ENCODE measurements at places on chromosomes 3 and 15.

DNA sequence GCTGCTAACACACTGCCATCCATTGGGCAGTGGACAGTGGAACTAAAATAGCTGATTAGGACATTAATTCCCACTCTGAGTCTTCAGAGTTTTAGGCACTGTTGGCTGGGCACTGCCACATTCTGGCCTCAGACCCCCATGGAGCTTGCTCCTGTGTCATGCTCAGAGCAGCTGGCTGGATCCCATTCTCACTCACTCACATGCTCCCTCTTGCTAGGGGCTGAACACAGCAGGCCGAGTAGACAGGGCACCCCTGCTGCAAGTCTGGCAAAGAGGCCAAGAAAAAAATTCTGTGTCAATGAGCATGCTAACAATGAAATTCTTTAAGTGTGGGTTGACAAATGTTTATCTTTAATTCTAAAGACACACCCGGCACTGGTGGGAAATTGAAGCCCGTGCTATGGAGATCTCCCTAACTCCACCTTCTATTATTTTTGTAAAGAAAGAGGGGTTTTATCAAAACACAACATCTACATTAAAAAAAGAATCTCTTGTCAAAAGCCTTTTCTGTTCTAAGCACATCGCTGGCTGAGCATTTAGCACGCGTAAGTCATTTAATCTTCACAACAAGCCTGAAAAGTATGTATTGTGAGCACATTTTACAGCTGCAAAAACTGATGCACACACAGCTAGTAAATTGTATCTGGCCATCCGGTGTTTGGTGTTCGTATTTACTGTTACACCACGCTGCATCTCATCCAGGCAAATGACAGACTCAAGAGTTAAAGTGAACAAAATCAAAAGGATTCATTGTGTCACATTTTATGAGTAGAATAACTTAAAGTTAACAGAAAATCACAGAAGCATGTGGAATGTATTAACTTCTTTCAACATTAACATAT, 362.1 kb downstream of the PLOD2 start:
- no peak for DNase-seq

DNA sequence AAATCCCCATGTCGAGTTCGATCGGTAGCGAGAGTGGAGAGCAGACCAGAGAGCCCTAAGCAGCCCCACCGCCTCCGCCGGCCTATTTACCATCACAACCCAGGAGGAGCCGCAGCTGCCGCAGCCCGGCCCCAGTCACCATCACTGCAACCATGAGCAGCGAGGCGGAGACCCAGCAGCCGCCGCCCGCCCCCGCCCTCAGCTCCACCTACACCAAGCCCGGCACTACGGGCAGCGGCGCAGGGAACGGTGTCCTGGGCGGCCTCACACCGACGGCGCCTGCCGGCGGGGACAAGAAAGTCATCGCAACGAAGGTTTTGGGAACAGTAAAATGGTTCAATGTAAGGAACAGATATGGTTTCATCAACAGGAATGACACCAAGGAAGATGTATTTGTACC, 89.5 kb upstream of the TPM1 start:
- DNase-seq, result no peak

DNA sequence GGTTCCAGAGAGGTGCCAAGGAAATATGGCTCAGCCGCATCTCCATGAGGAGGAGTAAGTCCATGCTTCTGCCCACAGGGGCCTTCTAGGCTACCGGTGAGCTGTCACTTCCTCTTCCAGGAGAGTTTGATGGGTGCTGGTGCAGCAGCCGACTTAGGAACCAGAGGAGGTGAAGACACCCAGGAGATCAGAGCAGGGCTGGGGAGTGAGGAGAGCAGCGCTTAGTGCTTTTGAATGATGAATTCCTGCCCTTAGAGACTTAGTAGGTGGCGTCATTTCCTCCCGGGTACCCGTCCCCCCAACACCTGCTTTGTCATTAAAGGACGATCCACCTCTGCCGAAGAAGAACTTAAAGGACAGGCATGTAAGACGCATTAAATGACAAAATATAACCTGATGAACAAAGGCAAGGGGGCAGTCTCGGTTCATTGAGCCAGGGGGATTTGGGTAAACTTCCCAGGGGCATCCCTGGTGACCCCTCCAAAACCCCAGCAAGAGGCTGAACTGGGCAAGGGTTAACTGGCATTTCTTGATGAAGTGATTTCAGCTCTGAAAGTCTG, 67.6 kb downstream of the HES1 start:
- DNase-seq, result no peak

- DNase-seq, result no peak
Observed at GRCh38 chr3:49570028-49570654, 15.9 kb downstream of the BSN start.

GRCh38 chr15:96343113-96344059, 12.9 kb downstream of the NR2F2 start:
- DNase-seq, result no peak

DNA sequence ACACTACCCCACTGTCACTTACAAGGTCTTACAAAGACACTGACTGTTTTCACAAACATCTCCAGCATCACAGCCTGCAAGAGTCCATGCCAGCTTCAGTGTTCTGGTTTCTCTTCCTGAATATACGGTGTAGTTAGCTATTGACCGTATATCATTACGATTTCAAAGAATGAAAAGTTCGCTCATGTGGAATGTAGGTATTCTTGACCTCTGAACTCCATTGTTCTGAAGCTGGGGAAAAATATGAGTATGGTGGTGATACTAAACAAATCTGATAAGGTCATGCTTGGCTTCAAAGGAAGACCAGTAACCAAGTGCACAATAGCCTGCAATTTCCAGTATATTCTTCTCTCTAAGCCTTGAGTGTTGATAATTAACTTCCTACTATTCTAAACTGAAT, 315.7 kb upstream of the WNT5A start:
- DNase-seq, result no peak

- DNase-seq, result no peak
Observed at GRCh38 chr15:63073497-63074172, 31.1 kb downstream of the TPM1 start.

GRCh38 chr15:56919609-56920366, 1.3 kb downstream of the TCF12 start:
- peak; percentile 79 for DNase-seq

GRCh38 chr15:52462806-52463360, 65.8 kb downstream of the MYO5A start:
- DNase-seq, result no peak

DNA sequence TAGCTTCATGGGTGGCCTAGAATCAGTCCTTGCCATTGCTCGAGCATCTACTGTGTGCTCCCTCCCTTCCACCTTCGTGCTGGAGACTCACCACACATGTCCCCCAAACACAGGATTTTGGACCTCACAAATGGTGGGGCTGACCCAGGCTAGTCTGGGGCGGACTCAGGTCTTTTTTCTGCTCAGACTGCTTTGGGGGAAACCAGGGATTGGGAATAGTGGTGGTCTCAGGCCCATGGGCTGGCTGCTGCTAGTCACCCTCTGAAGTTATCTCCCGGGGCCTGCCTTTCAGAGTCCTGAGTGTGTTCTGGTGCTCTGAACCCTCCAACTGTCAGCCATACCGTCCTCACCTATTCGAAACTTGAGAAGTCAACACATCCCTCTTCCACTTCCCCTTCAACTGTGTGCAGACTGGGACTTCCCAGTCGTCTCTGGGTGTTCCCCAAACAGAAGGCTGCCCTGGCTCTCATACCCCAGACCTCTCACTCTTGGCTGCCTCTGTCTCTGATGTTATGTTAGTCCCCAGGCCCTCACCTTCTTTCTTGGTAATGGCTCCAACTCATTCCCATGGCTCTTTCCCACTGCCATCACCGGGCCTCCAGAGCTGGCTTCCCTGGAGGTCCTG, 46.0 kb downstream of the PPCDC start:
- no peak for DNase-seq

DNA sequence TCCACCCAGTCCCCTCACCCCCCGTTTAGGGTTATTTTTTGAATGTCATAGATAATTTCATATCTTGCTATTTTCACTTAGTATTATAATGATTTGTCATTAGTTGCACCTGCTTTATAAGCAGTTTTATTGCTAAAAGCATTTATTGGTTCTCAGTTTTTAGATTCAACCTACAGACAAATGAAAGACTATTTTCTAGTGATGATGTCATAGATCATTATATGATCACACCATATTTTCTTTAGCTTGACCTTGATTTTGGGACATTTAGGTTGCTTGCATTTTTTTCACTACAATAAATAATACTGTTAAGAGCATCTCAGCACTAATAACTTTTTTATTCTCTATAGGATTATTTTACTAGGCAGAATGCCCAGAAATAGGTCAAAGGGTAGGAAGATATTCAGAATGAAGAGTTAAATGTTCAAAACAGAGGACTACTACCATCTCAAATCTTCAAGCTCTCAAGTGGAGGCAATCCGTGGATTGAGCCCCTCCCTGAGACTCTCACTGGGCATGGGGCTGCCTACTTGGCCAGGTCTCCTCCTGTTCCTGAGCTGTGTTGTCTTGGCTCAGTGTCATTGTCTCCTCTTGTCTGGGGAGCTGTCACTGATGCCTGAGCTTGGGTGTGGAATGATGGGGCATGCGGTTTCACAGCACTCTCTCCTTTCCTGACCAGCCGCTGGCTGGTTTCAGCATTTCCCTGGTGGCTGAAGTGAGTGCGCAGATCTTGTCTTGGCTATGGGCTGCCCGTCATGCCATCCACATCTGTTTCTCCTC, 28.4 kb downstream of the CHCHD6 start:
- no peak for DNase-seq

GRCh38 chr3:94004301-94004910, 24.0 kb downstream of the STX19 start:
- DNase-seq, result no peak

- DNase-seq, result no peak
Observed at GRCh38 chr15:71505962-71506361, 304.4 kb upstream of the NR2E3 start.

DNA sequence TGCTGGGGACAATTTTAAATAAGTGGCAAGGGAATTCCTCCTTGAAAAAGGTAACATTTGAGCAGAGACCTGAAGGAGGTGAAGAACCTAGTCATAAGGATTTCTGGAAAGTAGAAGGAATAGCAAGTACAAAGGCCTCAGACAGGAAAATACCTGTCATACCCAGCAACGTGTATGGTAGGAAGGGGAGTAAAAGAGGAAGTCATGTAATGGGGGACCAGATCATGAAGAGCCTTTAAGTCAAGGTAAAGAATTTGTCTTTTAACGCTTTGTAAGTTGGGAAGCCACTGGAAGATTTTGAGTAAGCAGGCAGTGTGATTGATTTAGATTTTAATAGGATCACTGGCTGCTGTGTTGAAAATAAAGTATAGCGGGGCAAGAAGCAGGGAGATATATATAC, 43.4 kb upstream of the FAH start:
- no peak for DNase-seq

DNA sequence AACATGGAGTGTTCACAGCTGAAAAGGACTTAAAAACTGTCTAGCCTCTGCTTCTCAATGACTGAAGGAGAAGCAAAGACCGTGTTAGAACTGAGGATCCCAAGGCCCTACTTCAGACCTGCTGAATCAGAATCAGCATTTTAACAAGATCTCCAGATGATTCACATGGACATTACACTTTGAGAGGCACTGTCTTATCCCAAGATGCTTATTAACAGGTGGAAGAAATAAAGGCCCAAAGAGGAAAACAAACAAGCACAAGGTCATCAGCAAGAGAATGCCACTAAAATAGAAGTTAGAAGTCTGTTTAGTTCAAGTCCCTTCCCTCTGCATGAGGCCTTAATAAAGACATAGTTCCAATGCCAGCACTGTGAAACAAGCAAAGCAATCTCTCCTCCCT, 191.4 kb upstream of the BCL6 start:
- DNase-seq, result no peak

- no peak for DNase-seq
Observed at GRCh38 chr3:7112523-7113056, 251.7 kb downstream of the GRM7 start.

- peak; percentile 52 for DNase-seq
Observed at GRCh38 chr15:65303687-65304380, 643 bp upstream of the RNU5B-1 start.

DNA sequence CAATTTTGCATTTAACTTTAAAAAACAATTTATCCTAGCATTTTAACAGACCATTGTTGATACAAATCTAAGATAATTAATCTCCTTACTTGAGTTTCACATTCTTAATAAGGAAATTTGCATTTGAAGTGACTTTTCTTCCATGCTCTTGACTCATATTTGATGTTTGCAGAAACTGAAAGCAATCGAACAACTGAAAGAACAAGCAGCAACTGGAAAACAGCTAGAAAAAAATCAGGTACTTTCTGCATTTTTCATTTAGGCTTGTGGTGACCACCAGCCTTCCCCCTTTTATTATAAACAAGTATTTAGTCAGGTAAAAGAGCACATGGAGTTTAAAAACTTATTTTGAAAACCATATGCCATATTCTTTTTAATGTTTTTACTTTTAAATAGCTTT, 20.1 kb upstream of the SELENOT start:
- no peak for DNase-seq

DNA sequence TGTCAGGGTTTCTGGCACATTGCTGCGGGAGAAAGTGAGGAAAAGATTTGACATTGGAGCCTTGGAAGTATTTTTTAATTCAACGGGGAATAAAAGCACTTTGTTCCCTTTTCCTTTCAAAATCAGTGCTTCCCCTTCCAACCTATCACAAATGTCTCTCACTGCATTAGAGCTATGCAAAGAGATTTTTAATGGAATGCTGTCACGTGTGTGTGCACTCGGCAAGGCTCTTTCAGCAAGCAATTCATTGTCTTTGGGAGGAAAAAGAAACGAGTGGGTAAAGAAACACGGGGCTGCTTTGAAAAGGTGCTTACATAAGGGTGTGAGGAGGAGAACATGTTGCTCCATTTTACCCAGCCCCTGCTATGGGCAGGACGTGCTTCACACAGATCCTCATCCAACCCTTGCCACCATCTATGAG, 490.4 kb upstream of the PROK2 start:
- no peak for DNase-seq

DNA sequence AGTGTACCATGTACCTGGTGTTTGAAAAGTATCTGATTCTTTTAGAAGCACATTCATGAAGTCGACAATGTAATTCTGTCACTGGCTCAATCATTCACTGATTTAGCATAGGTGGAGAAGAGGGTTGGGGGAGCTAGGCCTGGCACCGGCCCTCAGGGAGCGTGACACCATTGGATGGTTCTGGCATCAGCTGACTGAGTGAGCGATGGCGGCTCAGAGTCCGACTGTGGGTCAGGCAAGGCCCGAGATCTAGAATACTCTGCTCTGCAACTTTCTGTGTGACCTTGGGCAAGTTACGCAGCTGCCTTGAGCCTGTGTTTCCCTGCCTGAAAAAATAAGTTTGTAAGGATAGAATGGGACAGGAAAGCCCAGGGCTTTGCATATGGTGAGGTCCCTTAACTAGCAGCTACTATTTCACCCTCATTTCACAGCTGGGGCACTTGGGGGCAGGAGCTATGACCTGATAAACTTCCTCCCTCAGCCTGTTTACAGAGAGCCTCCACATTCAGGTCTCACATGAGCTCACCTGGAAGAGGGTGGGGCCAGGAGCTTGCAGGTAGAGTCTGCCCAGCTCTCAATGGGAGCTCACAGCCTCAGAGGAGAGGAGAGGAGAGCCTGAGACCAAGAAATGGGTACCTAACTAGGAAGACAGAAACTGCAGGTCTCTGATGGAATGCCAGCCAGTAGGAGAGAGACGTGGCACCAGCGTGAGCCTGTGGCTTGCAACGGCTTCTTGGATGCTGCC, 153.7 kb upstream of the TLE3 start:
- no peak for DNase-seq

Data from posterior cingulate gyrus (tissue), 11 donors.